ENCODE measurements at places on chromosomes 1 and 21. TPM values are rescaled to one million over a fixed set of nuclear protein-coding genes. Genes with fewer than 3 reads are reported as not detected.

The MAD2L2 gene
- 105 TPM for total RNA-seq

The LEPROT gene
- 54.5 TPM for total RNA-seq

DNA sequence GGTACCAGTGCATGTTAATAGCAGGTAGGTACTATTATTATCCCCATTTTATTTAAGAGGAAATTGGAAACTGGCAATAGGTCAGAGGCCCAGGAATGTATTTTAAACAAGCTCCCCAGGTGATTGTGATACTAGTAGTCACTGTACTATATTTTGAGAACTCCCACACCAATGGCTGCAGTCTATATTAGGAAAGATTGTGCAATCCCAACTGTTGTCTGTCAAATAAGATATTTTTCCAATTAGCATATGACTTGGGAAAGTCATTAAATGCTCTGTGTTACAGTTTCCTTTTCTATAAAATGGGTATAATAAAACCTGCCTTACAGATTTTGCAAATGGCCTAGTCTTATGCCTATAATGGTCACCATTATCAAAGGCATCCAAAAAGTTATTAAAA is 94.2 kb upstream of the DMRTA2 start:
- H3K4me1 ChIP-seq = no peaks in the 10 kb centered on the region
- DNase-seq = no peak
- H3K4me3 ChIP-seq = no peak overlapping the region
- no peaks in the 10 kb centered on the region for H3K27me3 ChIP-seq
- H3K36me3 ChIP-seq = peaks cover 5% of the 10 kb centered on the region

The RUSC1 gene
- 37.4 TPM for total RNA-seq
